ENCODE measurements at places on chromosomes 5 and 9.

DNA sequence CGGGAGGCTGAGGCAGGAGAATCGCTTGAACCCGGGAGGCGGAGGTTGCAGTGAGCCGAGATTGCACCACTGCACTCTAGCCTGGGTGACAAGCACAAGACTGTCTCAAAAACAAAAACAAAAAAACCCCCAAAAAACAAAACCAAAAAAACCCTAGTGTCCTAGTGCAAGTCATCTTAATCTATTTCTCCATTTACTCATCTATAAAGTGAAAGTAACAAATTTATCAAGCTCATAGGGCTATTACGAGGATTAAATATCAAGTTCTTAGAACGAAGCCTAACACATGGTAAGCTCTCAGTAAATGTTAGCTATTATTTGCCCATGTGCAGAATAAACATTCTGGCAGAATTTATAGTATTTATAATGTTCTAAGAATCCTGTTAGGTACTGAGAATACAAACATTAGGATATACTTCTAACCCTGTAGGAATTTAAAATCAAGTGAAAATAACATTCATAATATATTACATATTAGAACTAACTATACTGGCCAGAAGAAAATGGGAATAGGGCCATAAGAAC, 45.0 kb downstream of the GOLPH3 start:
- no peak for DNase-seq

DNA sequence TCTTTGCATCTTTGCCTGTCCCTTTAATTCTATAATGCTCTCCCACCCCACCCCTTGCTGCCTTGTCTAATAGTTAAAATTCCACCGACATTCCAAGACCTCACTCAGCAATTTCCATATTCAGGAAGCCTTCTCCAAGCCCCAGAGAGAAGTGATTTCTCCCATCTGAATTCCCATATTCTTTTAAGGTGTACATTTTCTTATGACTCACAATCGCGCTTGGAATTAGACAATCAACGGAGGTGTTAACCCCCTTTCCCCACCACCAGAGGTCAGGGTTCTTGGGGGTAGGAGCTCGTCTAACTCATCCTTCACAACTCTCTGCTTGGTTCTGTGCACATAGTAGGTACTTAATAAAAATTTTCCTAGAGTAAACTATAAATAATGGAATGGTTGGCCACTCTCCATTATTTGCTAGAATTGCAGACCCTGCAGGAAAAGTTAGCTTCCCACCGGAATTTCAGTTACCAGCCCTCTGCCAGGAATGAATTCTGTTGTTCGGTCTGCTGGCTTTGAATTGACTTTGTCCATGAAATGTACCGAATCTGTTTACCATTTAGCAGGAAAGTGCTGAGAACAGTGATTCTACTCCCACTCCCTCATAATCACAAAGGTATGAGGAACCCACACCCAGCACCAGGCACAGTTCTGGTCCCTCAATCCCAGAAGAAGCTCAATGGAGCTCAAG, 5.0 kb downstream of the KCNIP1 start:
- DNase-seq, result peak; percentile 15

- DNase-seq, result no peak
These were observed 127.3 kb downstream of the SPATA31D1 start for GRCh38 chr9:82115900-82116299.

GRCh38 chr9:73148447-73148937, 3.2 kb upstream of the ANXA1 start:
- no peak for DNase-seq

DNA sequence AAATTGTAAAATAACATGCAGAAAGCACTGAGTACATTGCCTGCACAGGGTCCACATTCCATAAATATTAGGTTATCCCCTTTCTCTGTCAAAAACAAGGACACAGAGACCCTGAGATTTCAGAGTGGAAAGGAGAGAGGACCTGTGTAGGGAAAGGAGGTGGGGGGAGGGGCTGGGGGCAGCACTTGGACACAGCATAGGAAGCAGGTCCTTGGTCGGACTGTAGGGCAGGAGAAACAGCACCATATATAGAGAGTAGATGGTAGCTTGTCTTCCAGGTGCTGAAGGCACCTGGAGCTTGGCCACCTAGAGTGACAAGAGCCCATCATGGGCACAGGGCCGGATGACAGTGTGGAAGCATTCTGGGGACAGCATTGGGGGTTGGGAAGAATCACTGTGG, 2.4 kb downstream of the TPM2 start:
- DNase-seq, result no peak

DNA sequence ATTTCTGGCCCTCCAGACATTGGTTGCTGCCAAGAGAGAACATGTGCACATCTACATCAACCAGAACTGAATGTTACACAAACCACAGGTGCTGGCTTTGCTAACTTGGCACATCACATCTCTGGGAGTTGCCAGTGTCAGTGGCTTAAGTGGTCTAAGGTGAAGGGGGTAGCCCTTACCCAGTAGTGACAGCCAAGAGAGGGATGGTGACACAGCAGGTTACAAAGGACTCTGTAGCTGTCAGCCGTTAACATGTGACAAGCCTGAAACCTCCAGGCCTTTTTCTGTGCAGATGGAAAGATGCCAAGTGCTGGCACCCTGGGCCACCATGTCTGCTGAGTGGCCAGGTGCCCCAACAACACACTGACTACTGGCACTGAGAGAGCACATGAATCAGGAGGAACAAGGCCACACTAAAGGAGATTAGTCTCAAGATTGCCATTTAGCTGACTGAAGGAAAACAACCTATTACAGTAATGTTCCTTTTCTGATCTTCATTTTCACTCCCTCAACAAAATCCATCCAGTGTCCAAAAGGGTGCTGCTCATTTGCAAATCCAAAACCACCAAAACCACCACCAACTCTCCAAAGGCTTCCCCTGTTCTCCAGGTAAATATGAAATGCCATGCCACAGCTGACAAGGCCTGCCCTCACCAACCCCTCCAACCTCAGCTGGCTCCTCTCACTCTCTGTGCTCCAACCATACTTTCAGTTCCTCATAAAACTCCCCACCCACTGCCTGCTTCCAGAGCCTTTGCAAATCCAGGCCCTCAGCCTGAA, 20.2 kb downstream of the SIL1 start:
- no peak for DNase-seq

GRCh38 chr9:33923998-33924701, 107.2 kb downstream of the UBE2R2 start:
- no peak for DNase-seq

DNA sequence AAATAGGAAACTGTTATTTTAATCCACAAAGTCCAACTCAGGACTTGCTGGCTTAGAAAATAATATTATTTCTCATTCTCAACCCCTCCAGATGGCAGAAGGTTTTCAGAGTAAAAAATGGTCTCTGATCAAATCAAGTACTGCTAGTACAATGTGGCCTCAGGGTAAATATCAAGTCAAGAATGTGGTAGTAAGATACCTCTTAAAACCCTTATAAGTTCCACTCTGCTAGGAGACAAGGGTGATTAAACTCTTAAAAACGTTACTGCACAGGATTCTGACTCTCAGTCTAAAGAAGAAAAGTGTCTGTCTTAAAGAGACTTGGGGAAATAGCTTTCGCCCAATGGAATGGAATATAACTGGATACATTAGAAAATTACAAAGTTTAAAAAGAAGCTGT, 120.8 kb upstream of the PDE4D start:
- DNase-seq, result no peak
